Stimulated activated CD8-positive, alpha-beta memory T cell treated with anti-CD3 and anti-CD28 coated beads, Interleukin-4, amount 100 ng/mL, for 1 hour (primary cell): ENCODE measurements at places on chromosomes 12 and 14.

DNA sequence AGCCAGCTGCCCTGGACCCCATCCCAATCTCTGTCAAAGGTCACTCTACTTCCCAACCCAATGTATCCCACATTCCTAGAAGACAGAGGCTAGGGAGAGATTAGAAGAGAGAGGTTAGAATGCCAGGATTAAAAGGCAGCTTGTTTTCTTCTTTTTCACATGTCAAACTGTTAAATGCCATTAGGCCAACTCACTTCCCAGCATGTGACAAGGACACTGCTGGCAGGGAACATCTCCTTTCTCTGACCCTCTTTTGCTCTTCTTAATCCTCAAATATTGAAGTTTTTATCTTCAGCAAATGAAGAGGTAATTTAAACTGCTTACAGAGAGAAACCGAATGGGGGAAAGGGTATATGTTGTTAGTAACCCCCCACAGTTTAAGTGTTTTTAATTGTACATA lies 89.1 kb downstream of the BBS10 start:
- no peak for DNase-seq

DNA sequence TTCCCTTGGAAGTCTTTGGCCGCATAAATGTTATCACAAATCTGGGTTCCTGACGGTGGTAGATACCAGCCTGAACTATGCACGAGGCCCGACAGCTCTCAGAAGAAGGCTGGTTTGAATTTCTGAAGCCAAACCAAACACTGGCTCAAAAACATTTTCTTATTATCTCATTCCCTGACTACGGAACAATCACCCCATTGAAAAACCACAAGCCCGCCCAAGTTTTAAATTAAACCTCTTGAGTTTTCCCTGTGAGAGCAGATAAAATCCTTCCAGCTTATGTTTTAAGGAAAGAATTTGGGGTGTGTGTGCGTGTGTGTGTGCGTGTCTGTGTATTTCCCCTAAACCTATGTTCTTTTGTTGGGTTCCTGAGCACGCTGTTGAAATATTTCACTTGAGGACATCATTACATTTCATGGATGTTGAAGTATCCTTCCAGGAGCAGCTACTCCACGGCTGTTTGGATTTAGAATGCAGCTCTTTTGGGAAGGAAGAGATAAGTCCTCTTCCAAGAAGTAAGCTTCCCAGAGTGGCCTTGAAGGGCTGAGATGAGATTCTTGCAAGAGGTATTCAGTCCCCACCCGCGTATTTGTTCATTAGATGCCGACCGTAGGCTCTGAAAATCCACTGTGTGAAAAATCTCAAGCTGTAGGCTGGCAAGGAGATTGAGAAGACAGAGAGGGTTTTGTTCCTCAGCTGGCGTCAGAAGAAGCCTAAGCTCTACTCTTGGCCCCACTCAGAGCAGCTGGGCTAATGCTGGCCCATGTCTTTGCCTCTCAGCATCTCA lies 131.0 kb upstream of the NCOR2 start:
- DNase-seq = no peak

DNA sequence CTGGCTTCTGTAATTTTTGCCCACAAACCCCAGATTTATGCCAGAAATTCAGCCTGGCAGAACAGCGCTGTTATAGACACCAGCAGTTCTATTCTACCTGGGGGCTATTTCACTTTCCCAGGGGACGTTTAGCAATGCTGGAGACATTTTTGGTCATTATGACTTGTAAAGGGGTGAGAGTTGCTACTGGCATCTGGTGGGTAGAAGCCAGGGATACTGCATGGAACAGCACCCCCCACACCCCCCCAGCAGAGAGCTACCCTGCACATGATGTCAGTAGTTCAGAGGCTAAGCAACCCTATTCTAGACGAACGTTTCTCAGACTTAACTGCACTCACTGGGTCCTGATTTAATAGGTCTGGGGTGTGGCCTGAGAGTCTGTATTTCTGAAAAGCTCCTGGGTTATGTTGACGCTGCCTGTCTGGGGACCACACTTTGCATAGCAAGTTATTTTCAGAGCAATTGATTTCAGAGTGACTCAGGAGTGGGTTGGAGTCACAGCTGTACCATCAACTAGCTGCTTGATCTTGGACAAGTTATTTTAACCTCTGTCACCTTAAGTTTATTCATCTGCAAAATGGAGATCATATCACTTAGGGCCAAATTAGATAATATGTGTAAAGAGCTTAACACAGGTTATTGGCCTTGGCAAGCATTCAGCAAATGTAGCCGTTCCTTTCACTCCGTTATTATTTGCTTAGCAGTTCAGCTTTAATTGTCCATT lies 48.5 kb downstream of the CHST11 start:
- no peak for DNase-seq

- no peak for DNase-seq
Measured at GRCh38 chr12:109741970-109742703, 28.5 kb downstream of the FAM222A start.

- DNase-seq = no peak
Measured at GRCh38 chr14:23601424-23601823, 22.8 kb upstream of the JPH4 start.

DNA sequence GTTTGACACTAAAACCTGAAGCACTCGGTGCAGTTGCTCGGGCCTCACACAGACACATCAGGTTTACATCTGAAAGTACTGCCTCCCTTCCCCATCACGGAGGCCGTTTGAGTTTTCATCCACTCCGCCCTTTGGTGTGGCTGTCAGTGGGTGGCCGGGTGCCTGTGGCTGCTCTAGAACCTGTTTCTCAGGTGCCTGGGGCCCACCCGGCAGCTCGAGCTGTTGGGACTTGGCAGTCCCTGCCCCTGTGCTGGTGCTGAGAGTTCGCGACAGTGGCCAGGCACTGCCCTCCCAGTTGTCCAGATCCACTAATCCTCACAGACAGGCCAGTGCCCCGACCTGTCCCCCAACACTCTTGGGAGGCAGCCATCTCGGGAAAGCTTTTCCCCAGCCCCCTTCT lies 22.4 kb downstream of the XRCC3 start:
- no peak for DNase-seq

GRCh38 chr12:71201136-71201679 lies 43.4 kb upstream of the TSPAN8 start:
- no peak for DNase-seq

- no peak for DNase-seq
Measured at GRCh38 chr14:42149609-42150261, 543.1 kb downstream of the LRFN5 start.

DNA sequence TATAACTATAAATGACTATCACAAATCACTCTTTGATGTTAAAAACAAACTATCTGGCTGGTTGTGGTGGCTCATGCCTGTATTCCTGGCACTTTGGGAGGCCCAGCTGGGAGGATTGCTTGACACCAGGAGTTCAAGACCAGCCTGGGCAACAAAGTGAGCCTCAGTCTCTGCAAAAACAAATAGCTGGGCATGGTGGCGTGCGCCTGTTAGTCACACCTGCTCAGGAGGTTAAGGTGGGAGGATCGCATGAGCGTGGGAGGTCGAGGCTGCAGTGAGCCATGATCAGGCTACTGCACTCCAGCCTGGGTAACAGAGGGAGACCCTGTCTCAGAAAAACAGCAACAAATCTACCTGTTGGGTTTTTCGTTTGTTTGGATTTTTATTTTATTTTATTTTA lies 5.4 kb downstream of the TXNRD1 start:
- DNase-seq = no peak
